ENCODE measurements at places on chromosomes 1 and 21.

DNA sequence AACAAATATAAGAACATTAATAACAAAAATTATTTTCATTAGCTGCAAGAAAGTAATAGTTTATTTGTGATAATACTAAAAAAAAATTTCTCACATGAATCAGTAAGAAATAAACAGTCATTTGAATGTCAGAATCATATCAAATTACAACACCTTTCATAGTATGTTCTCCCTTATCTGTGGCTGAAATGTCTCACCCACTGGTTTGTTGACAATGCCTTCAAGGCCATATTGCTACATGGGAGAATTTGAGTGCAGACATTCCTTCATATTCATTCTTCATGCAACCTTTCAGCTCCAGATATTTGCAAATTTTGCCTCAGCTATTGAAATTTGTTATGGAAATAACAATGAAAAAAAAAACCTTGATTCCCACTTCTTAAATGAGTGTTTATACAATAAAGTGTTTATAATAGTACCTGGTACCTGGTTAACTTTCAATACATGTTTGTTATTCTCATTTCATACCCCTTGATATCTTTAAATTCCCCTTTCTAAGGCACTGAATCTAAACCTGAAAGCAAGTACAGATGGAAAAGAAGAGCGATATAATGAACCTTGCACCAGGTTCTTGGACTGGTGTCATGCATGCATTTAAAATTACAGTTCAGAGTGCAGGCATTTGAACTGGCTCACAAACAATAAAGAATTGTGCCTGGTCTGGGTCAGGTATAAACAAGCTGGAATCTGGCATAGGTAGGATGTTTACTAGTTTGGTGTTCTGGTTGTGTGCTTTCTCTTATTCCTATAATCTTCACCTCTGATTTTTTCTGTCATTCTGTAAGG is 242.2 kb upstream of the ADGRL2 start:
- DNase-seq = no peak

- DNase-seq = no peak
Observed at GRCh38 chr1:5814046-5814619, 178.1 kb downstream of the NPHP4 start.

DNA sequence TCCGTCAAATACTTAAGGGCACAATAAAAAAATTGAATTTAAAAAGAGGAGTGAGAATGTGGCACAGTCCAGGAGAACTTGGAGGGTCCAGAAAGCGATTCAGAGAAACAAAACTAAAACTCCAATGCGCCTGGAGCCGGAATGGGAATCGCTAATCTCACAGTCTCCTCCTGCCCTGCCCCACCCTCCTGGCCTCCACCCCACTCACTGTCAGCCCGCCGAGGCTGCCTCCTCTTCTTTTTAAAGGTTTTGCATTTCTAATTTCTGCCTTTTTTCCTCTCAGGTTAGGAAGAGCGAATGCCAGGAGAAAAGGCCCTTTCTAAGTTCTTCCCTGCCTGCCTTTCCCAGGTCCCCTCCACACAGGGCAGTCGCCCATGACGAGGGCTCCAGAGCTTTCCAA is 135.3 kb downstream of the ZBTB18 start:
- no peak for DNase-seq

- DNase-seq = no peak
Observed at GRCh38 chr1:9080705-9081291, 11.4 kb upstream of the SLC2A5 start.

GRCh38 chr1:84758968-84759491 is 68.8 kb upstream of the SSX2IP start:
- DNase-seq = no peak

- DNase-seq = peak; percentile 32
Observed at GRCh38 chr1:115807723-115808122, 33.2 kb downstream of the NHLH2 start.

DNA sequence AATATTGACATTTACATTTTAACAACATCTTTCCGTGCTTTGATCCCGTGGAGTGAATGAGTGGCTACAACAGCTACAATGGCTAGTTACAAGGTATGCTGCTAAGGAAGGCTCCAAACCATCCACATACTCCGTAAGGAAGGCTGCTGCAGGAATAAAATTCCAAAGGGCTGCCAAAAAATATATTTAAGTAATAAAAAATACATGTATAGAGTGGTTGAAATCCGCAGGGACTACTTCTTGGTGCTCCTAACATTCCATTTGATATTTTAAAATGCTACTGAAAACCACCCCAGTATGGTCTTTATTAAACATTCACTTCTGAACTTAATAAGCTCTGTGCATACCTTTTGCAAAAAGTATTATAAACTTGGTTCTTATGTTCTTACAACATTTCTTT is 25.3 kb downstream of the TNFSF4 start:
- DNase-seq = no peak

GRCh38 chr1:46187106-46187869 is 10.9 kb downstream of the POMGNT1 start:
- DNase-seq = no peak

GRCh38 chr1:18557621-18558465 is 72.8 kb upstream of the PAX7 start:
- DNase-seq = no peak

DNA sequence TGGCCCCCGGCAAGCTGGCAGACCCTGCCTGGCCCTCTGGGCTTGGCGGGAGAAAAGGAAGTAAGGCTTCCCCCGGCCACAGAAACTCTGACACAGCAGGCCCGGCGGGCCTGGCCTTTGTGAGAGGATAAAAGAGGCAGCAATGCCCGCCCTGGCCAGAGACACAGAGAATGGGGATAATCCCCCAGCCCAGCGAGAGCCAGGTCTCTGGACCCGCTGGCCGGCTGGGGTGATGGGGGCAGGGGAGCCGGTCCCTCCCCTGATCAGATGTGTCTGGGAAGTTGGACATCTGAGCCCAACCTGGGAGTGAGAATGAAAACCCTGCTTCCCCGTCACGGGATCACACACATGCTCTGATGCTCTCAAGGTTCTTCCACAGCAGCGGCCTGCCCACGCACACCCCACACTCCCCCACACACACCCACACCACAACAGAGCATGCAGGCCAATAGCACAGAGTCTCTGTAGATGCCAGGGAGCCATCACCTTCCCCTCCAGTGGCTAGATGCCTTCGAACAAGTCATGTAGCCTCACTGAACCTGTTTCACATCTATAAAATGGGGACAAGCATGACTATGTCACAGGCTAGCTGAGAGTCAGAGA is 4.2 kb downstream of the RSPO1 start:
- no peak for DNase-seq

- DNase-seq = no peak
Observed at GRCh38 chr1:48031676-48032075, 34.5 kb upstream of the TRABD2B start.

DNA sequence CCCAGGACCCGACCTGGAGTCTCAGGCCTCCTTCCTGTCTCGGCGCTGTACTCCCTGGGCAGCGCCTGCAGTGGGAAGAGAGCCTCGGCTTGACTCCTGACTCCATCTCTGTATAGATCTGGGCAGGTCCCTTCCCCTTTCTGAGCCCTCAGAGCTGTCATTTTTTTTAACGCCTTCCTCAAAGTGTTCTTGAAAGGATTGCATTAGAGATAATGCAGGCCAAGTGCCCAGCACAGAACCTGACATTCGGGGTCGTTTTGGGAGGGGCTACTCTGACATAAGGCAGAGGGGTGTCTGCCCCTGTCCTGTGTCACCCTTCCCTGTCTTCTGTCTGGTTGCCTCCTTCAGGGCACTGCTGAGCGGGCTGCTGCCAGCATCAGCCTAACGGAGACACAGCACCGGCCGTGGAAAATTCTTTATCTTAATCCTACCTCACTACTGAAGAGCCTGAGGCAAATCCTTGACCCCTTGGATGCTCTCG is 271.6 kb downstream of the TRABD2B start:
- no peak for DNase-seq

DNA sequence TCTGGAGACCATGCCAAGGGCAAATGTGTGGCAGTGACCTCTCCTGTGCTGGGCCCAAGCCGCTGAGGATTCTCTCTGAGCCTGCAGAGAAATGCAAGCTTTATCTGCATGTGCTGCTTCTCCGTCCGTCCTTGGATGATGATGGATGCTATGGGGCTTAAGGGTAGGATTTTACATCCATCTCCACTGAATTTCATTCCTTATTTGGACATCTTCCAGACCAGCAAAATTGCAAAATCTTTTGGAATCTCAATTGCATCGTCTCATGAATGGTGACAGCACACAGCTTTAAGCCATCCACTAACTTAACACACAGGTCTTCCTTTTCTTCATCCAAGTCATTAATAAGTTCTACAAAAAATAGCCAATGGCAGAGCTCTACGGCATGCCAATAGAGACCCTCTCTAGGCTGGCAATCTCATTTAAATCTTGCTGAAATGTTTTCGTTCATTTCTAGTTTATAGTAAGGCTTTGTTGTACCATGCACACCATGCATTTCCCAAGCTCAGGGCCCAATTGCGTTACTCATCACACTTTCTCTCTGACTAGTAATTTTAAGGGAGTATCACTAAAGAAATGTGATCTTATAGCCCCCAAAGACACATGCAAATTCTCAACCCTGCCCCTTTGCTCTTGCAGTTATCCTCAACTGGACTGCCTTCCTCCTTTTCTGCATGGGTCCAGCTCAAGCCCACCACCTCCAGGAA is 11.1 kb downstream of the BATF3 start:
- DNase-seq = no peak

GRCh38 chr1:2556678-2557481 is 709 bp downstream of the TNFRSF14 start:
- no peak for DNase-seq

DNA sequence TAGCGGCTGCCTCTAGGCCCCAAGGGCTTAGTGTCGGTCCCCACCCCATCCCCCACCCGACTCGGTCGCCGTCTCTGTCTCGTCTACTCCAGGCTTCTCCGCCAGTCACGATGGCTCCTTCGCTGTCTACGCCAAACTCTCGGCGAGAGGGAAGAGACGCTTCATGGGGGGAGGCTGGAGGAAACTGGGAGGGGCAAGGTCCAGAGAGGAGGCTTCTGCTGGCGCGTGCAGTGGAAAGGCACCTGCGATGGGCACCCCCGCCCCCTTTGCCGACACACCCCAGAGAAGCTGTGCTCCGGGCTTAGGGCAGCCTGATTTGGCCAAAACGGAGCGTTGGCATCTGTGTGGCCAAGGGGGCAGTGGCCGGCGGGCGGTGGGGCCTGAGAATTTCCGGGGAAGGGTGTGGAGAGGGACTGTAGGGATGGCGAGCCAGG is 1.2 kb upstream of the CSMD2 start:
- DNase-seq = no peak

DNA sequence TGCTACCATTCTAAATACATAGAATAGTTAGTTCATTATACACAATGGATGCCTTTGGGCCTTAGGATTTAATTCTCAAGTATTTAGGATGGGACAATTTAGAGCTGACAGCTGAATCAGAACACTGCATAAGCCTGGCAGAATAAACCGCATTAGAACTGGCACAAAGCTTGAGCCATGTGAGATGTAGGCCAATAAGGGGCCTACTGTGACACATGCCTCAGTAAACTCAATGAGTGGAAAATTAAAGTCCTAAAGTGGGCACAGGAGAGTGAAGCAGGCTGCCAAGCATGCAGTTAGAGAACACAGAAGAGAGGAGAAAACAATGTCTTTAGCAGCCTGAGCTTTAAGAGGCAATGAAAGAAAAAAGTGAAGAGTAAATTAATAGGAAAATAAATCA is 24.3 kb downstream of the SCYL3 start:
- DNase-seq = no peak

DNA sequence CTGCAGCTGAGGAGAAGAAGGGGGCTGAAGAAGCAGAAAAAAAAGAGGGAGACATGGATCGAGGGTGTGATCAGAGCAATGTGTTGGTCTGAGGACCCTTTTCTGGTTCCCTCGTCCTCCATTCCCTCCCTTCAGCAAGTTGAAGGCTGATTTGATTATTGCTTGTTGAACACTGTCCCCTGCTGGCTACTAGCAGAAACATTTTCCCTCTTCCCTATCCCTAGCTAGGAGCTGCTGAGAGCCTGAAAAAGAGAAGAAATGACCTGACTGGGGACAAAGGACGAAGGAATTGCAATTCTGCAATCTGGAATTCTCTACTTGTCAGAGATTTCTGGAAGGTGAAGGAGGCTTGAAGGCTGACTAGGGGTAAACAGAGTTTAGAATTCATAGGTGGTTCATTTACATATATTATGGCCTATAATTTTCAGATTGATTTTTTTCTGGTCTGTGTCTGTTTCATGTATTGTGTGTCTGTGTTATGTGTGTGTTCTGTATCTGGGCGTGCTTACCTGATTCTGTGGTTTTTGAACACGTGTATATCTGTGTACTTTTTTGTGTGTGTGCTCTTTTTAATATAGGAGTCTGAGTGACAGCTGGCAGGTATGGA is 9.8 kb downstream of the NHLH1 start:
- peak; percentile 50 for DNase-seq

DNA sequence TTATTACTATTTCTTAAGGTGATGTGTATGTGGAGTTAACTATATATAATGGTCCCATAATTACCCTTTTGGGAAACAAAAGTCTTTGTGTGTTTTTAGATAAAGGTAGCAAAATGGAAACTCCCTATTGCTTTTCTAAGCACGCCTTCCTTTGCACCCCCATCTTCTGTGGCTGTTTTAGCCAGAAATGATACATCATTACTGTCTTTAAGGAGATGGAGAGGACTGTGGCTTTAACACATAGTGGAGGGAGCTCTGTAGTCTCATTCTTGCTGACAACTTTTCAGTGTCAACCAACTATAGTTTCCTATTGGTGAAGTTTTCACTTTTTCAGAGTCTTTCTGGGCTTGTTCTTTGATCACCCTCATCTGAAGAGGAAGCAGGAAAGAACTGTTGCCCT is 1.0 kb downstream of the APOBEC4 start:
- DNase-seq = no peak

GRCh38 chr21:42002421-42002958 is 7.7 kb downstream of the ZBTB21 start:
- no peak for DNase-seq

DNA sequence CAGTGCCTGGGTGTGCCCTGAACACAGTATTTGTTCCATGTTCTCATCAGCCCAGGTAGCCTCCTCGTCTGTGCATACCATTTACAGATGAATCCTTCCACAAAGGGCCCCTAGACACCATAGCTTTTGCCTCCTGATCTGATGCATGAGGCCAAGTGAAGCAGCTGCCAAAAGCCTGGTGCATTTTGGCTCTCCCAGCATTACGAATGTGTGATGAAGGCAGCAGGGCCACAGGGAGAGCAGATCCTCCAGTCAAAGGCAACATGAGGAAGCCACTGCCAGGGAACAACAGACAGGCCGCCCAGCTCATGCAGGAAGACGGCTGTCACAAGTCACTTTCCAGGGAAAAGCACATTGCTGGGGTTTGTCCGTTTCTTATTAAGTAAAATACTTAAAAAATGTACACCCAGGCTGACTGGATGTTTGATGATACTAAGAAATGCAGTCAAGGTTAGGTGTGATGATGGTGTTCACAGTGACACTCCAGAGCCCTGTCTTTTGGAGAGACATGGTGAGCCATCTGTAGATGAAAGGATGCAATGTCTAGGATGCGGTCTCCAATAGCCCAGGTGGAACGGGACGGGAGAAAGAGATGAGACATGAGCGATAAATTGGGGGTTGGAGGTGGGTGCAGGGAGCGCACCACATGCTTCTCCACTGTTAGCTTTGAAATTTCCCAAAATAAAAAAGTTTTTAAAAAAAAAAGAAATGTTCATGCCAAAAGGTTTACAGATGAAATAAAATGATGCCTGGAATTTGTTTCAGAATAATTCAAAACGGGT is 48.7 kb downstream of the NPHP4 start:
- DNase-seq = no peak

Measured in forelimb muscle (tissue), 1 donor.